ENCODE measurements at places on chromosomes 12 and 14.
A peak's percentile ranks its signal among the peaks of the same experiment; 100 is the strongest.

DNA sequence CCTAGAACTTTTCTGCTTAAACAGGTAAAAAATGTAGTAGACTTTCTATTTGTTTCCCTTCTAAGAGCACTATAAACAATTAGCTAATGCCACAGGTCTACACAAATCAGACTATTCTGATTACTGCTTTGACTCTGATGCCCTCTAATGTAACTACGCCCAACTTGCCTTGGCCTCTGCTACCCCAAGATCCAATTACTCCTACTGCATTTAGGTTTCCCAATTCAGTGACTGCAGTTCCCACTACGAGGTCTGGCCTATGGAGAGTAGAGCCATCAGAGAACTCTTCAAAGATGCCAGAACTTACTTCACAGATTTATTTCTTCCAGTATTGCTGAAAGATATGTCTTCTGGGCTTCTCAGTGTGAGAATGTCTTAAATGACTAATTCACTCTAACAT lies 15.3 kb upstream of the STYK1 start:
- DNase-seq: no peak

GRCh38 chr12:65881348-65881961 lies 57.2 kb downstream of the HMGA2 start:
- no peak for DNase-seq

- DNase-seq: no peak
These were observed 526 bp downstream of the MLXIP start for GRCh38 chr12:122079033-122079531.

DNA sequence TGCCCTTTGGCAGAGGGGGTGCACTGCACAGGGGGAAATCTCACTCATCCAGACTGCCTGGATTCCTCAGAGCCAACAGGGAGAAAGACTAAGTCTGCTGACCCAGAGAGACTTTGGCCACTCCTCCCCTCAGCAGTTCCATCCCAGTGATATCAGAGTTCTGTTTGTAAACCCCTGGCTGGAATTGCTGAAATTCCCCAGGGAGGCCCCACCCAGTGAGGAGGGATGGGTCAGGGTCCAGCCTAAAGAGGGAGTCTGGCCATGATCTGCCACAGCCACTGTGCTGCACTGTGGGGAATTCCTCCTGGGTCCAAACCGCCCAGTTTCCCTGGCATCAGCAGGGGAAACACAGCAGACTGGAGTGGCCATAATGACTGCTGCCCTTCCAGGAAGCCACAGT lies 54.9 kb upstream of the USP15 start:
- DNase-seq: no peak

GRCh38 chr12:108110844-108111243 lies 18.2 kb upstream of the WSCD2 start:
- DNase-seq: no peak

DNA sequence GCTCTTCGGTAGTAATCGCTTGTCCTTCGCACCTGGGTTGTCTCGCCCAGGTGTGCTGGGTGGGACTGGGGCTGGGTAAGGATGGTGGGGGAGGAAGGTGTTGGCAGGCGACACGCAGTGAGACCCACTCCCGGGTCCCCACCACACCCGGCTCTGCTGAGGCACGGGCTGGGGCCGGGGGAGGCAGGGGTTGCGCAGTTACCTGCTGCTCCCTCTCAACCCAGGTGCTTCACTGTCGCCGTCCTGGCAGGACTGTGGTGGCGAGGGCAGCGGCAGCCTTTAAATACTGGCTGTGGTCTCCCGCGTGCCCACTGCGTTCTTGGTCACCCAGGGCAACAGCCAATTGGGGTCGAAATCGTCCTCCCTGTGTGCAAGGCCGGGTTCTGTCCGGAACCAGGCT lies at the start of gene CCER1:
Gene CCER1 (minus strand): TSS at position 256 of the 400 bp plus-strand sequence. CDS start 434 bp downstream, outside the sequence.
- no peak for DNase-seq

DNA sequence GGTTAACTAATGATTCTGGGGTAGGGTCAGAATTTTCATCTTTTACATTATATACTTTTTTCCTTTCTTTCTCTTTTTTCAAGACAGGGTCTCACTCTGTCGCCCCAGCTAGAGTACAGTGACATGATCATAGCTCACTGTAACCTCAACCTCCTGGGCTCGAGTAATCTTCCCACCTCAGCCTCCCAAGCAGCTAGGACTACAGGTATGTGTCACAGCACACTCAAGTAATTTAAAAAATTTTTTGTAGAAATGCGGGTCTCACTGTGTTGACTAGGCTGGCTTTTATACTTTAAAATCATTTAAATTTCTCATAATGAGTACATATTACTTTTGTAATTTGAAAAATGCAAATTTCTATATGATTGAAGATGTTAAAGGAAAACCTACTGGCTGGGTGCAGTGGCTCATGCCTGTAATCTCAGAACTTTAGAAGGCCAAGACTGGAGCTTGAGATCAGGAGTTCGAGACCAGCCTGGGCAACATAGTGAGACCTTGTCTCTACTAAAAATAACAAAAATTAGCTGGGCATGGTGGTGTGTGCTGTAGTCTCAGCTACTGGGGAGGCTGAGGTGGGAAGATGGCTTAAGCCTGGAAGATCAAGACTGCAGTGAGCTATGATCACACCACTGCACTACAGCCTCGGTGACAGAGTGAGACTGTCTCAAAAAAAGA lies 25.7 kb downstream of the R3HDM2 start:
- no peak for DNase-seq

- DNase-seq: peak; percentile 63
These were observed 42.2 kb downstream of the JAG2 start for GRCh38 chr14:105126126-105126980.

- DNase-seq: no peak
These were observed 16.3 kb upstream of the YBX3 start for GRCh38 chr12:10739157-10740118.

- no peak for DNase-seq
These were observed 68.7 kb downstream of the RPAP3 start for GRCh38 chr12:47636908-47637780.

GRCh38 chr12:31235868-31236395 lies 90.0 kb downstream of the SINHCAF start:
- DNase-seq: no peak

DNA sequence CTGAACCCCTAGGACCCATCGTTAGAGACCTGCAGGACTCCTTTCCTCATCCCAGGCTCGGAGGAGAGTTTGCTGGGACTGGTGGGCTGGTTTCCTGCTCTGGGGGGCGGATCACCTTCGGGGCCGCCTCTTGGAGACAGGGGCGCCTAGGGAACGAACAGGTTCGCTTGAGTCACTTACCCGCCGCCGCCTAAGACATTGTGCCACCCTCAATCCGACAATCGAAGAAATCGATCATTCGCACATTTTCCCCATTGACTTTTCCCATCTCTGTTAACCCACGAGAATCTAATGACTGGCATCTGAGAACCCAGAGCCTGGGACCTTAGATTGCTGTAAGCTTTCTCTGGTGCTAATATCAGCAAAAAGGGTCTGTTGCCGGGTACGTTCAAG lies 322 bp downstream of the SLC39A9 start:
- no peak for DNase-seq

GRCh38 chr14:74501135-74501614 lies 7.6 kb downstream of the ISCA2 start:
- DNase-seq: peak; percentile 88

DNA sequence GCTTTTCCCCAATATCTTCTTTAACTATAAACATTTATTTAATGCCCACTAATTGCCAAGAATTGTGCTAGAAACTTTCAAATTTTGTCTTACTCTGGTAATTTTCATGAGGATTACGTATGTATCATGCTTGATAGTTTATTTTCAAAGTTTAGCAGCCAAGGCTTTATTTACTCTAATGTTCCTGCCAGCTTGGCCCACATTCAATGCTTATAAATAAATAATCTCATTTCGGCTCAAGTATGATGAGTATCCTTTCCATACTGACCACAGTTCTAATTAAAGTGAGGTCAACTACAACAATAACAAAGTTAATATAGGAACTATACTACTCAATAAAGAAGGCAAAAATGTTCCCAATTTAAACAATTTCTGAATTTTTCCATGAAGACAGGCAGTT lies 259.2 kb downstream of the MED13L start:
- DNase-seq: no peak

GRCh38 chr14:90733139-90733808 lies 83.0 kb downstream of the TTC7B start:
- no peak for DNase-seq

GRCh38 chr12:58174316-58174715 lies 232.9 kb downstream of the ATP23 start:
- no peak for DNase-seq

- DNase-seq: no peak
These were observed 8.7 kb upstream of the RNASE4 start for GRCh38 chr14:20675669-20676068.

- no peak for DNase-seq
These were observed 15.5 kb upstream of the KLC1 start for GRCh38 chr14:103613517-103613916.

GRCh38 chr14:73787486-73788316 lies 63.9 kb upstream of the PTGR2 start:
- DNase-seq: no peak

DNA sequence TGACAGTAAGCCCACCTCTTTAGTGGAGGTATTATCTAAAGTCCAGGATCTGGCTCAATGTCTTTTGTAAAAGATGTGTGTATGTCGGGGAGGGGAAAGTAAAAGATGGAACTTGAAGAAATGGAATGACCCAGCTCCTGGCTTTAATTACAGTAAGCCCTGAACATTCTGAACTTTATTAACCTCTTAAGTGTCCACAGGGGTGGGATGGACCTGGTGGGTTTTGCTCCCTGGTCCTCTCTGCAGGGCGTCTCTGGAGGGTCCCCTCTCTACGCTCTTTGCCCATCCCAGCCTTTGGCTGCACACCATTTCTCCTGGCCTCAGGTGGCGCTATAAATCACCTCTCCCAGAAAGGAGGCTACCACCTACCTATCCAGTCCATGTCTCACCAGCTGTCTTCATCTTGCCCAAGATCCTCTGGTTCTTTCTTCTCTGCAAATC lies 3.7 kb upstream of the CISTR start:
- no peak for DNase-seq

Data from left forelimb (tissue), 1 donor.